ENCODE measurements at places on chromosomes 4 and X.

DNA sequence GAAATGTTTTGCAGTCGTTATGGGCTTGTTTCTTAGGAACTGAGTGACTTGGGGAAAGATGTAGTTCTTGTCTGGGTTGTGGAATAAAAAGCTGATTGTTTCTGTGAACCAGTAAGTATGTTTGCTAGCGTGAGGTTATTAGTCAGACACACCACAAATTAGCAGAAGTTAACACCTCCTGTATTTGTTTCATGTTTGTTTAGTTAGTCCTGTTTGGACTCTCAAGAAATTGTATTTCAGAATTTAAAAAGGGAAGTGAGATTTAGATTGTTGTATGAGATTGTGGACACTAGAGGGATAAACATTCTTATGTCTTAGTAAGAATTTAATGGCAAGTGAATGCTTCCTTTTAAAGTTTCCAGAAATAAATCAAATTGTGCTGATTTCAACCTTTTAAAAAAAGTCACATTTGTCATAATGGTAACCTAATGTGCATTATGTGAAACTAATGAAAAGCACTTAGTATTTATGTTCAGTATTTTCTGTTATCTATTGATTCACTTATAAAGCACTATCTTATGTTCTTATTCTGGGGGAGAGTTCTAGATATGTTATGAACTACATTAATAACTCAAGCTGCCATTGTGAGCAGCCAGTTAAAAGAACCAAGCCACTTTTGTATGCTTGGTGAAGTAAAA is 25.6 kb downstream of the ATP10D start:
- DNase-seq, result peak; percentile 50

- DNase-seq, result no peak
Observed at GRCh38 chr4:71609167-71609566, 174.7 kb downstream of the GC start.

DNA sequence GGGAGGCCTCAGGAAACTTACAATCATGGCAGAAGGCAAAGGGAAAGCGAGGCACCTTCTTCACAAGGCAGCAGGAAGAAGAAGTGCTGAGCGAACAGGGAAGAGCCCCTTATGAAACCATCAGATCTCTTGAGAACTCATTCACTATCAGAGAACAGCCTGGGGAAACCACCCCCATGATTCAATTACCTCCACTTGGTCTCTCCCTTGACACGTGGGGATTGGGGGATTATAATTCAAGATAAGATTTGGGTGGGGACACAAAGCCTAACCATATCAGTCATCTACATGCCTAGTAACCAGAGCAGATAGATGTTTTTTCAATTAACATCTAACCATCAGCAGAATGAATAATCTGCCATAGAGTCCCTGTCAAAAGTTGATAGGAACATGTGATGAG is 30.4 kb downstream of the FAM13A start:
- no peak for DNase-seq

DNA sequence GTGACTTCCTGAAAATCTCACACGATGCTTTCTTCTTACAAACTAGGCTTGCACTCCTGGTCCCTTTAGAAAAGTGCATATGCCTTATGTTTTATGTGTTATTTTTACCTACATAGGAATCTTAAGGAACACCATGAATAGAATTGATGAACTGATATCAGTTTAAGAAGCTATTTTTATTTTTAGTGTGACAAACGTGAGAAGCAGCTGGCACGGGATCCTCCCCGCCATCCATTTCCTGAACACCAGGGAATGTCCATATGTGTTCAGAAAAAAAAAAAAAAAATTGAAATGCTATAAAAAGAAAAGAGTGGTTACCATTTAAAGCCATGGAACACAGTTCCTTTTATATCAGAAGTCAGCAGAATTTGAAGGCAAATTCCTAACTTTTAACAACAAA is 1096.1 kb upstream of the PRKX start:
- DNase-seq, result no peak

DNA sequence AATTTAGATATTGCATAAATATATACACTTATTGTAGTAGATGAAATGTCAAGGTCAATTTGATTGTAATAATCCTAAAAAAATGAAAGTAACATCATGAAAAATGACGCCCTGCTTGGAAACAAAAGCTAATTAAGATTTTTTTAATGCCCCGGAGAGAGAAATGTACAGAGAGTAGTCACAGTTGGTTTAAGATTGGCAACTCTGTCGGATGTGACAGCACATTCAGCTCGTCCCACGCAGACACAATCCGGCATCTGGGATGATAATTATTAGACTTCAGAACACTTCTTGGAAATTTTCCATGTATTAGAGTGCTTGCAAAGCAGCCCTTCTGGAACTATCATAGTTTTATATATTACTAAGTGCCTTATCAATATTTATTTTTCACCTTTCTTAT is 478.0 kb downstream of the PDHA2 start:
- no peak for DNase-seq

GRCh38 chr4:139015948-139016471 is 429 bp downstream of the NOCT start:
- peak; percentile 69 for DNase-seq

GRCh38 chr4:142331646-142332045 is 514.5 kb downstream of the INPP4B start:
- no peak for DNase-seq

DNA sequence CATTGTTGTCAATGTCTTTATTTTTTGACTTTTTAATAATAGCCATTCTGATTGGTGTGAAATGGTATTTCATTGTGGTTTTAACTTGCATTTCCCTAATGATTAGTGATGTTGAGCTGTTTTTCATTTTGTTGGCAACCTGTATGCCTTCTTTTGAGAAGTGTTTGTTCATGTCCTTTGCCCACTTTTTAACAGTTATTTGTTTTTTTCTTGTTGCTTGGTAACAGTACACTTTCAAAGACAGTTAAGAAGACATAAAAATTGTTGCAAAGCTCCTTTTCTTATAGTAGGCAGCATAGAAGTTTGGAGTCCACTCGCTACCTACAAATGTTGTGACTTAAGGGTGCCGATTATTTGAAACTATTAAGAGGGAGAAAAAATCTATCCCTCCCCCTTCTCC is 48.7 kb upstream of the SLC7A11 start:
- DNase-seq, result no peak

DNA sequence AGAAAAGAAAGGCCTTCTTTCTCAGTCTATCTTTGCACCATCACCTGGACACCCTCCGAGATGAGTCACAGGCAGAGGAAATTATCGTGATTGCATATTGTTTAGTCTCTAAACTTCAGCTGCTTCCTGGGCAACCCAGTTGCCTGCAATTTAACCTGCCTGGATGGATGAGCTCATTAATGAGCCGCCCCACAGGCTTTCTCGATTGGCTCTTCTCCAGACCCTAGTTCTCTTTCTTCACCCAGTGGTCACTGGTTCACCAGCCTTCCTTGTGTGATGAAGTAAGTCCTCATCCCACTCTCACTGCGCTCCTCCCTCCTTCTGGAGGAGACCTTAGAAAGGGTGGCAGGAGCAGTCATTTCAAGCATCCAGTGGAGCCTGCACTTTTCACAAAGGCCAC is 94.4 kb downstream of the SOWAHB start:
- DNase-seq, result no peak

DNA sequence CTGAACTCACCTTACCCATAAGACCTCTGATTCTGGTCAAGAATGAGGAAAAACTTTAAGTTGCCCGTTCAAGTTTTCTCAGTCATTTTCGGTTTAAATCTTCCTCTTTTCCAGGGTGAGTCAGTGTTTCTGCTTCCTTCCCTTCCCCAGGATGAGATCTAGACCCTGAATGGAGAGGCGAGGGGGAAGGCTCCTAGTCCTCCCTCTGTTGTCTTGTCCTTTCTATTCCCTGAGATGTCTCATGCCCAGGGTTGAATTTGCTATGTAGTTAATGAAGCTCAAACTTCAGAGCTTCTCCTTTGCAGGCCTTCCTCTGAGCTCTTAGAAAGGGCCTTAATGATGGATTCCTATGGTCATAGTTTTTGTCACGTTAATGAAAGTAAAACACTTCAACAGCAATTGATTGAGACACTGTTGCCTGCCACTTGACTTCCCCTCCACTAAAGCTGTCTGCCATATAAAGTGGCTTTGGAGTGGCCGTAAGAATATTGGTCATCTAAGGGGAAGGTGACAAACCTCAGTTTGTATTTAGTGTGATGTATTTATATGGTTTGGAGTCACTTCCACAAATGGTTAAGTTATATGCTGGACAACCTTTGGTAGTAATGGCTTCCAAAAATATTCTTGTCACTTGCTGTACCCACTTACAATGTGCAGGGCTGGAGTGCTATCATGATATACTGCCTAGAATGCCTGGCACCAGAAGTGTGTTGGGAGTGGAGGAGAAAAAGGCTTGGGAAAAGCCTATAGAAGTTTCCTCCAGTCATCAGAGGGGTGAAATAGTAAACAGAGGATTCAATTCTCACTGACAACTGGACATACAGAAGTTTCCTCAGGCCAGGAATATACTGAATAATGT is 24.3 kb upstream of the GPRIN3 start:
- no peak for DNase-seq

DNA sequence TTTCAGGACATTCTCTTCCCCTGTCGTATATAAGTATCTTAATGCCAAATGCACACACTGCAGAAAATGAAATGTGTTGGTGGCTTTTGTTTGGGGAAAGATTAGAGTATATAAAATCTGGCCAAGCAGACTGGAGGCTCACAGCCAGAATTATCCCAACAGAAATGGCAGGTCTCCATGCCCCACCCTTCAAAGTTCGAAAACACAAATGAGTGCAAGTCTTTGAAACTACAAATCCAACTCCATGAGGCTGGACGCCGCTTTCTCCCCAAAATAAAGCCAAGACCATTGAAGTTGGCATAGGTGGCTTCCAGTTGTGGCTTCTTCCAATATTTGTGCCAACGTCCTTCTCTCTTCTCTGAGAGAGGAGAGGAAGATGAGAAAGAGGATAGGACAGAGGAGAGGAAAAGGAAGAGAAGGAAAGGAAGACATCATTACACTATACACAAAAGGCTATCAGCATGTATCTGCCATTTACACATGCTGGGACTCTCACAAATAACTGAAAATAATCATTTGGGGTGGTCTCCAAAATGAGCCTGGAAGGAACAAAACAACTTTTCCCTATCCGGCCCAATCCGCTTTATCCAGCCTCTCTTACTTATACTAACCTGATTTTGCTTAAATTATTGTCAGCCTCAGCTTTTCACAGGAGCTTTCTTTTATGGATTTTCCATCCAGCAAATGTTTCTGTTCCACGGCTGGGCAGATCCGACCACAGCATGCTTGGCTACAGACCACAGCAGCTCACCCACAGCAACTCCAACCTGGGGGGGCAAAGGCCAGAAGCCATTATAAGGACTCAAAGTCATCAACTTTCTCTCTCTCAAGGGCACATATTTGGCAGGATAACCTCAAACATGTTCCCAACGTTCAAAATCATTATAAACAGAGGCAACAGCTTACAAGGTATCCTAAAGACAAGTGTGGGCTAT is 71.7 kb downstream of the APBB2 start:
- DNase-seq, result no peak

Data from GM20000 (cell line).